Caco-2 (cell line): ENCODE measurements at places on chromosomes 6 and 20. TPM values are rescaled to one million over a fixed set of nuclear protein-coding genes. Genes with fewer than 3 reads are reported as not detected.
A peak's percentile ranks its signal among the peaks of the same experiment; 100 is the strongest.

DNA sequence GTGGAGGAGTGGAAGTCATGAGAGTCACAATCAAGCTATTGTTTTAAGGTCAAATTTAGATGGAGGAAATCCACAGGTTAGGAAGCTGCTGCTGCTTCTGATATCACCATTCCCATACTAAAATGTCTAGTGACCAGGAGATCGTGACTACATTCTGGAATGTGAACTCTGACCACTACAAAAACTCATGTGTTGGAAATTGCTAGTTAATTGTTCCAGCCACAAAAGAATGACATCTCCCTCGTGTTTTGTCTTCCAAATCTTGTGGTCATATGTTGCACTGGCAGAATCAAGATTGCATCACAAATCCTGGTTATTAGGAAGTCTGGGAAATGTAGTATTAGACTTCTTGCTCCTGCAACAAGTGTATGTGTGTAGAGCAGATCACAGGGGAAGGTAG lies 441.9 kb downstream of the CD109 start:
- 0 out of 2 replicates have a peak, but pooled peaks cover 3% of the 10 kb centered on the region for H3K4me1 ChIP-seq
- H3K27me3 ChIP-seq: no peaks in the 10 kb centered on the region
- H3K4me3 ChIP-seq: no peak overlapping the region
- H3K27ac ChIP-seq: peak overlapping the region; percentile 89
- no peaks in the 10 kb centered on the region for H3K36me3 ChIP-seq

DNA sequence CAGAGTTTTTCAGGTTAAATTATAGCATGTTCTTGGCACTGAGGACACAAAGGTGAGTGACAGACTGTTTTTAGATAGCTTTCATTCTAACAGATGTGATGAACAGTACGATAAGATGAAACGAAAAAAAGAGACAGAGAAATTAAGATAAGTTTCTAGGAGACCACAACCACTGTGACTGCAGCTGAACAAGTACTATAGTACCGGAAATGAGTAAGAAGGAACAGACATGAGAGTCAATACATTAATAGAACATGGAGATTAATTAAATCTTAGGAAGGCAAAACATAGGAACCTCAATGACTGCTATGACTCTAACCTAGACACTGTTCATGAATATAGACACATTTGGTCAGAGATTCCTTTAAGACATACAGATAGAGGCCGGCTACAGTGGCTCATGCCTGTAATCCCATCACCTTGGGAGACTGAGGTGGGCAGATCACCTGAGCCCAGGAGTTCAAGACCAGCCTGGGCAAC lies 40.2 kb downstream of the HBS1L start:
- H3K27me3 ChIP-seq: no peaks in the 10 kb centered on the region
- H3K4me3 ChIP-seq: no peak overlapping the region
- no peak for DNase-seq
- no peaks in the 10 kb centered on the region for H3K36me3 ChIP-seq
- no peaks in the 10 kb centered on the region for H3K4me1 ChIP-seq
- no peak overlapping the region for H3K27ac ChIP-seq

GRCh38 chr6:25991785-25992412 lies 29.3 kb downstream of the TRIM38 start:
- H3K4me3 ChIP-seq: peak overlapping the region; percentile 54
- peak overlapping the region; percentile 93 for H3K27ac ChIP-seq
- H3K27me3 ChIP-seq: no peaks in the 10 kb centered on the region
- DNase-seq: peak; percentile 67

DNA sequence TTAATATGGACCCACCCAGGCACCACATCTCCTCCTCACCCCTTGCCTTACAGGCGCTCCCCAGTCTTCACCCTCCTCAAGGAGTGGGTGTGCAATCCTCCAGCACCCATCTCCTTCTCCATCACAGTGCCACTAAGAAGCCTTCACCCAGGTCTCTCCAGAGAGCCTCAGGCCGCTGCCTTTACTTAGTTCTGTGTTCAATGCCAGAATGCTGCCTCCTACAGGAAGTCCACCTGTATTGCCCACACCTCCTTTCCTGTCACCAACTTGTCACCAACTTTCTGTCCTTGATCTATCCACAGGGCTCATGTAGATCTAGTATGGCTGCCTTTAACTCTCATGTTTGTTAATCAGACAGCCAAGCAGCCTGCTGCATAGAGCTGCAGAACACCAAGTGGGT lies 586 bp upstream of the LST1 start:
- no peak for DNase-seq
- no peak overlapping the region for H3K27ac ChIP-seq
- no peaks in the 10 kb centered on the region for H3K36me3 ChIP-seq
- H3K27me3 ChIP-seq: no peaks in the 10 kb centered on the region
- H3K4me3 ChIP-seq: no peak overlapping the region

DNA sequence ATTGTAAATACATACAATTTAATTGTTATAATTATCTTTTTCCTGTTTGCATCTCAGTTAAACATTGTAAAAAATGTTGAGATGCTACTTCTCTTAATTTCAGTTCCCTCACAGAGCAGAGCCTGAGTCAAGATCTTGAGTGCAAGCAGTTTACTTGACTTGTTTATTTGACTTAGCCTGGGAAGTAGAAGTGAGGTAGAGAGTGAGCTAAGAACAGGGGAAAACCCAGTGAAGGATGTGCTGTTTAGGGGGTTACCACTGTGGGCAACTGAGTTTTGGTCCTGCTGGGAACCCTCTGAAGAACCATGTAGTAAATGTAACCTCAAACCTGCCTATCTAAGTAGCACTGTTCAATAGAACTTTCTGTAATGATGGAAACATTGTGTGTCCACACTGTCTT lies 495.2 kb upstream of the FLRT3 start:
- H3K27ac ChIP-seq: no peak overlapping the region
- no peaks in the 10 kb centered on the region for H3K36me3 ChIP-seq
- no peaks in the 10 kb centered on the region for H3K27me3 ChIP-seq
- no peaks in the 10 kb centered on the region for H3K4me1 ChIP-seq

GRCh38 chr6:157758516-157759023 lies 64.5 kb upstream of the SNX9 start:
- no peak overlapping the region for H3K27ac ChIP-seq
- no peaks in the 10 kb centered on the region for H3K27me3 ChIP-seq
- peaks cover 33% of the 10 kb centered on the region for H3K4me1 ChIP-seq
- no peak overlapping the region for H3K4me3 ChIP-seq

- H3K27me3 ChIP-seq: no peaks in the 10 kb centered on the region
- H3K4me1 ChIP-seq: peaks cover 46% of the 10 kb centered on the region
- DNase-seq: peak; percentile 79
- H3K27ac ChIP-seq: peak overlapping the region; percentile 72
Observed at GRCh38 chr20:57265336-57265996, 975 bp downstream of the BMP7 start.

GRCh38 chr6:106747139-106747538 lies 117.8 kb downstream of the QRSL1 start:
- H3K27ac ChIP-seq: no peak overlapping the region
- peaks cover 15% of the 10 kb centered on the region for H3K4me1 ChIP-seq
- H3K27me3 ChIP-seq: no peaks in the 10 kb centered on the region
- H3K4me3 ChIP-seq: no peak overlapping the region
- H3K36me3 ChIP-seq: no peaks in the 10 kb centered on the region

GRCh38 chr6:137878486-137879285 lies 11.6 kb downstream of the TNFAIP3 start:
- no peak for DNase-seq
- peaks cover 13% of the 10 kb centered on the region for H3K4me1 ChIP-seq
- no peak overlapping the region for H3K27ac ChIP-seq
- H3K27me3 ChIP-seq: no peaks in the 10 kb centered on the region
- no peak overlapping the region for H3K4me3 ChIP-seq
- peaks cover 7% of the 10 kb centered on the region for H3K36me3 ChIP-seq

DNA sequence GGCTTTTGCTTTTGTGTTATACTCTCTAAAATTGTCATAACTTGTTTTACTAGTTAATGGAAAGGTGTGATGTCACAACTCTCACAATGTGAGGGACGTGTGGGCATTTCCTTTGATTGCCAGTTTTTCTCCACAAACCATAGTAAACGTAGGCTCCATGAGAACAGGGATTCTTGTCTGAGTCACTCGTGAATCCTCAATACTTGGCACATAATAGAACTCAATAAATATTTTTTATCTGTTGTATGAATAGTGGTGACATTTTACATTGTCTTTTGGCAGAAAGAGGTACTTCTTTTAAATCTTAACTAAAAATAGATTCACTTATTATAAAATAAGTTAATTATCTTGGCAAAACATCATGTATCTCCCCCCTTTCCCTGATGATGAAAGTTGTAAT lies 69.0 kb upstream of the CNKSR3 start:
- no peak overlapping the region for H3K27ac ChIP-seq
- peaks cover 7% of the 10 kb centered on the region; the same call in 1 of the 2 replicates for H3K4me1 ChIP-seq
- no peaks in the 10 kb centered on the region for H3K27me3 ChIP-seq
- no peak for DNase-seq
- H3K4me3 ChIP-seq: no peak overlapping the region

DNA sequence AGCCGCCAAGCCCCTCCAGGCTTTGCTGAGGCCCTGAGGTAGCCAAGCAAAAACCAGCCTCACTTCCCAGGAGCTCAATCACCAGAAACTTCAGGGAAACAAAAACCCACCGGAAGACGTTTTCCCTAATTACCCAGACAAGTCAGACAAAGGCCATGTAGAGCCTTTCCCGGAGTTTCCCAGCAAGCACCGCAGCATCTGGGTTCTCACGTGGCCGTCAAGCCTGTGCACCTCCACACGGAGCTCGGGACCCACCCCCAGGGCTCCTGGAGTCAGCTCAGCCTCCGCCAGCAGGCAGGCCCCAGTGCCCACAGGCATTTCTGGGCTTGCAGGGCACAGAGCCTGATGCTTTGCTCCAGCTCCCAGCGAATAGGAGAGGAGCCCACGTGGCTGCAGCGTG lies 10.1 kb upstream of the MRGBP start:
- DNase-seq: no peak
- H3K4me1 ChIP-seq: no peaks in the 10 kb centered on the region
- H3K36me3 ChIP-seq: no peaks in the 10 kb centered on the region
- no peak overlapping the region for H3K27ac ChIP-seq
- no peaks in the 10 kb centered on the region for H3K27me3 ChIP-seq
- no peak overlapping the region for H3K4me3 ChIP-seq

GRCh38 chr6:87687296-87687695 lies 14.7 kb downstream of the AKIRIN2 start:
- H3K27ac ChIP-seq: no peak overlapping the region
- no peaks in the 10 kb centered on the region for H3K36me3 ChIP-seq
- H3K4me1 ChIP-seq: peaks cover 28% of the 10 kb centered on the region

GRCh38 chr6:146914489-146915483 lies 289.4 kb upstream of the STXBP5 start:
- H3K36me3 ChIP-seq: no peaks in the 10 kb centered on the region
- no peak overlapping the region for H3K4me3 ChIP-seq
- no peak for DNase-seq
- H3K4me1 ChIP-seq: peaks cover 16% of the 10 kb centered on the region
- H3K27me3 ChIP-seq: no peaks in the 10 kb centered on the region

DNA sequence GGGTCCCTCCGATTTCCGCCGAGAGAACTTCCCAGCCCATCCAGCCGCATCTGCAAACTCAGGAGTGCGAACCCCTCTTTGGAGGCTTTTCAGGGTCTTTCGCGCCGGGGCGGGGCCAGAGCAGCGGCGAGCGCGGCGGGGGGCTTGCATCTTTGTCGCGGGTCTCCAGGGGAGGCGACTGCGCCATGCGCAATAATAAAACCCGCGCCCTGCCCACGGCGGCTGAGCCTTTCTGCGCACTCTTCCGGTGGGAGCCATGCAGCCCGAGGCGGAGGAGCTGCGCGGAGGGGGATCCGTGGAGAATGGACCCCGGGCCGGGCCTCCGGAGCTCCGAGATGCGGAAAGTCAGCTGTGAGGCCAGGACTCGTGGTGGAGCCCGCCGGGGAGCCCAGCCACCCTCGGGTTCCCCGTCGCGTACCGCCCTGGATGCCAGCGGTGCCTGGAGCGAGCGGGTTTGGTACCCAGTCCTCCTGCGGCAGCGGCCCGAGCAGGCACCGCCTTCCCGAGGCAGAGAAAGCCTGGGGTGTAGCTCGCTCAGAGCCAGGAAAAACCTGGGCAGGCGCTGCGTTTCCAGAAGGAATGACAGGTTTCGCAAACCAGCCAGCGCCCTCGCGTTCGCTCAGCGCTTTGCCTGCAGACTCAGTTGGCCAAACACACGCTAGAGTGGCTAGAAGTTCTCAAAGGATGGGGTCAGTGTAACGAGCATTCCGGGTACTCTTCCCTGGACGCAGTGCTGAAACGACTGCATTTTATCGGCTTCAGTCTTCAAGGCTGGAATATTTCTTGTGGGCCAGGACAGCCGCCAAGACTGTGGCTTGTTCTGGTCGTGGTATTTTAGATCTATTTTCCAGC lies 1.2 kb downstream of the AKAP12 start:
- H3K27ac ChIP-seq: no peak overlapping the region
- no peaks in the 10 kb centered on the region for H3K36me3 ChIP-seq
- no peak for DNase-seq
- no peaks in the 10 kb centered on the region for H3K27me3 ChIP-seq
- H3K4me1 ChIP-seq: no peaks in the 10 kb centered on the region; the same call in 1 of the 2 replicates
- H3K4me3 ChIP-seq: no peak overlapping the region; the same call in 1 of the 2 replicates

The LY6G6D gene
- not detected in 2 replicates for total RNA-seq

DNA sequence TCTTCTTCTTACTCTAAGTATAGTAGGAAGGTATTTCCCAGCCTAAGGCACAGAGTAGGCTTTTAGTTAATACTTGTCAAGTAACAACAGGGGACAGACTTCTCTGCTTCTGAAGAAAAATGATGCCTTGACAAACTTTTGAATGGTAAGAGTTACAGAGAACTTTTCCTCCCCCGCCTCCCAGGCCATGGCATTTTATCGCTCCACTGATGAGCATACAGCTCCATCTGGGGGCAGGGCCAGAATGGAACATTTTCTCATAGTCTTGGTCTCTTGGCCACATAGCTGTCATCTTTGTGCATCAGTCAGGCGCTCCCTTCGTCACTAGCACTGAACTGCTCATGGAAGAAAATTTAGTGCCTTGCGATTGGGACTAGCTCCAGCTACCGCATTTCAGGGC lies 1066.8 kb upstream of the CITED2 start:
- no peaks in the 10 kb centered on the region for H3K4me1 ChIP-seq
- DNase-seq: peak; percentile 49
- no peak overlapping the region for H3K27ac ChIP-seq
- no peaks in the 10 kb centered on the region for H3K36me3 ChIP-seq

The VSTM2L gene
- total RNA-seq: 0.16 TPM in 1 of 2 replicates, not detected in the other

The STMND1 gene
- total RNA-seq: not detected in 2 replicates

- no peak overlapping the region for H3K4me3 ChIP-seq
- H3K4me1 ChIP-seq: no peaks in the 10 kb centered on the region
- H3K36me3 ChIP-seq: no peaks in the 10 kb centered on the region
- H3K27ac ChIP-seq: no peak overlapping the region
- DNase-seq: no peak
- no peaks in the 10 kb centered on the region for H3K27me3 ChIP-seq
Observed at GRCh38 chr6:143426026-143426425, 24.5 kb downstream of the ADAT2 start.

- no peaks in the 10 kb centered on the region for H3K36me3 ChIP-seq
- no peaks in the 10 kb centered on the region for H3K4me1 ChIP-seq
- no peaks in the 10 kb centered on the region for H3K27me3 ChIP-seq
- no peak overlapping the region for H3K4me3 ChIP-seq
- no peak overlapping the region for H3K27ac ChIP-seq
Observed at GRCh38 chr20:61575151-61575937, 323.3 kb downstream of the CDH4 start.
